ENCODE measurements at places on chromosomes 1 and 21. TPM values are rescaled to one million over a fixed set of nuclear protein-coding genes. Genes with fewer than 3 reads are reported as not detected.

The PARS2 gene
- 4.8 TPM for polyA plus RNA-seq

The FMO2 gene
- 0.64 TPM for polyA plus RNA-seq

The POMGNT1 gene
- polyA plus RNA-seq, result 49.9 TPM

The ADAMTS4 gene
- polyA plus RNA-seq, result 12.1 TPM

The SELE gene
- polyA plus RNA-seq, result 0.87 TPM

The S100A7A gene
- polyA plus RNA-seq, result not detected

The SMCP gene
- polyA plus RNA-seq, result not detected

The CACNA1E gene
- 0.29 TPM for polyA plus RNA-seq

The AADACL4 gene
- polyA plus RNA-seq, result not detected

The URB1 gene
- 9.7 TPM for polyA plus RNA-seq

The S100A13 gene
- 85.1 TPM for polyA plus RNA-seq

DNA sequence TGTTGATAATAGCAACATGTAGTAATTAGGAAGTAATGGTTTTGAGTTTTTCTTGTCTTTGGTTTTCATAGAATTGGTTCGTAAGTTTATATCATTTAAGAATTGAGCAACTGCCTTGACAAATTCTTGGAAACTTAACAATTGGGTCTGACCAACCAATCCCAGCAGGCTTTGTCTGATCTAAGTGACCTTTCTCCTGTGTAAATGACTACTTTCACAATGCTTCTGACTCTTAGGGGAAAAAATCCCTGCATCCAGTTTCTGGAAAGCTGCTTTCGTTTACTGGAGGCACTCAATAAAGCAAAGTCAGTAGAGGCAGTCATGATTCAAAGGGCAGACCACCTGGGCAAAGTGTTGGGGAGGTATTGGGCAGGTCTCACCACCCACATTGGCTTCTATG lies 303.6 kb upstream of the FAM78B start:
- no peak overlapping the region for H3K4me3 ChIP-seq
- H3K27ac ChIP-seq, result no peak overlapping the region
- H3K4me1 ChIP-seq, result no peaks in the 10 kb centered on the region
- H3K36me3 ChIP-seq, result no peaks in the 10 kb centered on the region

- DNase-seq, result no peak
- H3K27ac ChIP-seq, result no peak overlapping the region
- H3K36me3 ChIP-seq, result no peaks in the 10 kb centered on the region
Observed at GRCh38 chr21:44589586-44590305, 2.6 kb downstream of the KRTAP10-6 start.

- H3K36me3 ChIP-seq, result no peaks in the 10 kb centered on the region
- no peak overlapping the region for H3K27ac ChIP-seq
- no peak for DNase-seq
- no peaks in the 10 kb centered on the region for H3K27me3 ChIP-seq
- no peak overlapping the region for H3K4me3 ChIP-seq
- H3K4me1 ChIP-seq, result no peaks in the 10 kb centered on the region
Observed at GRCh38 chr1:89536555-89537341, 12.1 kb downstream of the LRRC8B start.

DNA sequence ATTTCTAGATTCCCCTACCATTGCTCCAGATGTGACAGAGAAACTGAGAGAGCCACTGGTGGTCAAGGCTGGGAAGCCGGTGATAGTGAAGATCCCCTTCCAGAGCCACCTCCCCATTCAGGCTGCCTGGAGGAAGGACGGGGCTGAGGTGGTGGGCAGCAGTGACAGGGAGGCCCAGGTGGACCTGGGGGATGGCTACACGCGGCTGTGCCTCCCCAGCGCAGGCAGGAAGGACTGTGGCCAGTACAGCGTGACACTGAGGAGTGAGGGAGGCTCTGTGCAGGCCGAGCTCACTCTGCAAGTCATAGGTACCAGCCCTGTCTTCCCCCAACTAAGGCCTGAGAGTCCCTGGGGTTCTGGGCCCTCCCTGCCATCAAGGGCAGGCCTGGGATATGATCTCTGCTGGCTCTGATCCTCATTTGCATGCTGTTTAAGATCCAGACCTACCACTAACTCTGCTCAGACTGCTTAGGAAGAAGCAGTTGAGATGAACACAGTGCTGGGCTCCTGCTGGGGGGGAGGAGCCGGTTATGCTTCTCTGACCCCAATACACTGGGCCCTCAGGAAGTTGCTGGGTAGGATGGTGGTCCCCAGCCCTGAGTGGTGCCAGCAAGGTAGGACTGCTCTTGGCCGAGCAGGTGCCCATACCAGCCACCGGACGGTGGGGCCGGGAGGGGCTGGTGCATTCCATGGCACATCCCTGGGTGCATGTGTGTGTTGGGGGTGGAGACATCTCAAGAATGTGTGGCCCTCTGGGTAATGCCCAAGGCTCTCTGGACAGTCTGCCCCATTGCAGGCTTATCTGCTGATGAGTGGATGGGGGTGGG lies 25.1 kb downstream of the IGFN1 start:
- H3K27ac ChIP-seq, result no peak overlapping the region
- H3K4me3 ChIP-seq, result no peak overlapping the region
- no peaks in the 10 kb centered on the region for H3K4me1 ChIP-seq
- H3K27me3 ChIP-seq, result peaks cover 9% of the 10 kb centered on the region
- H3K36me3 ChIP-seq, result no peaks in the 10 kb centered on the region
- no peak for DNase-seq

GRCh38 chr1:9291914-9292360 lies 757 bp upstream of the SPSB1 start:
- peak overlapping the region; percentile 57 for H3K4me3 ChIP-seq
- no peaks in the 10 kb centered on the region for H3K36me3 ChIP-seq
- H3K27ac ChIP-seq, result peak overlapping the region; percentile 94

DNA sequence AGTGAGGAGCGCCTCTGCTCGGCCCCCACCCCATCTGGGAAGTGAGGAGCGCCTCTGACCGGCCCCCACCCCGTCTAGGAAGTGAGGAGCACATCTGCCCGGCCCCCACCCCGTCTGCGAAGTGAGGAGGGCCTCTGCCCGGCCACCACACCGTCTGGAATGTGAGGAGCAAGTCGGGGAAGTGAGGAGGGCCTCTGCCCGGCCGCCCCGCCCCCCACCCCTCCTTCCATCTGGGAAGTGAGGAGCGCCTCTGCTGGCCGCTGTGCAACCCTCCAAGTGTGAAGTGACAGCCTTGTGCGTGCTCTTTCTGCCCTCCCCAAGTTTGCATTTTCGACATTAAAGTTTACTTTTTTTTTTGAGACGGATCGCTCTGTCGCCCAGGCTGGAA lies 5.1 kb upstream of the ZZZ3 start:
- H3K36me3 ChIP-seq, result no peaks in the 10 kb centered on the region
- no peaks in the 10 kb centered on the region for H3K27me3 ChIP-seq
- DNase-seq, result peak; percentile 43
- no peak overlapping the region for H3K27ac ChIP-seq

- H3K4me1 ChIP-seq, result no peaks in the 10 kb centered on the region
- no peaks in the 10 kb centered on the region for H3K36me3 ChIP-seq
- H3K4me3 ChIP-seq, result no peak overlapping the region
- H3K27ac ChIP-seq, result no peak overlapping the region
- no peak for DNase-seq
Observed at GRCh38 chr1:58353168-58353567, 193.4 kb downstream of the OMA1 start.

DNA sequence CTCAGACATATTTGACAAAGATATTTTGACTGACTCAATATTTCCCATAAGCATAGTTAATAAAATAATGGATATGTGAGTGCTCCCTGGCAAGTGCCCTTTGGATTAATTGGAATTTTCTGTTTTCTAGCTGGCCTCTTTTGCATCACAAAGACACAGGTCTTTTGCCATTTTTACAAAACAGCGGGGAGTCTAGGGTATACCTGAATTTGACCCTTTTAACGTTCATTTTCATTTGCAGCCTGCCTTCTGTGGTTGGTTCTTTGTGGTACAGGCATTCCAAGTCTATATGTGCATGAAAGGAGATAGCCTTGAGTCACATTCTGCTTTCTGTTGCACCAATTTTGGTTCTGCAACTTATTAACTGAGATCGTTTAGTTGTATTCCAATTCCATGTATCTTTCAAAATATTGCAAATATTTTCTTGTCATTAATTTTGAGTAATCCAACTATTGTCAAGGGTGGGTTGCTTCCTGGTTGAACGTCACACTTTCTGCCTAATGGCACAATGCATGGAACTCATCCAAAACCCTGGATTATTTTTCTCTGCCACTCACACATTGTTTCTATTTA lies 171.7 kb downstream of the CRB1 start:
- H3K4me1 ChIP-seq, result no peaks in the 10 kb centered on the region
- H3K27ac ChIP-seq, result no peak overlapping the region
- no peak overlapping the region for H3K4me3 ChIP-seq
- DNase-seq, result no peak
- no peaks in the 10 kb centered on the region for H3K27me3 ChIP-seq

DNA sequence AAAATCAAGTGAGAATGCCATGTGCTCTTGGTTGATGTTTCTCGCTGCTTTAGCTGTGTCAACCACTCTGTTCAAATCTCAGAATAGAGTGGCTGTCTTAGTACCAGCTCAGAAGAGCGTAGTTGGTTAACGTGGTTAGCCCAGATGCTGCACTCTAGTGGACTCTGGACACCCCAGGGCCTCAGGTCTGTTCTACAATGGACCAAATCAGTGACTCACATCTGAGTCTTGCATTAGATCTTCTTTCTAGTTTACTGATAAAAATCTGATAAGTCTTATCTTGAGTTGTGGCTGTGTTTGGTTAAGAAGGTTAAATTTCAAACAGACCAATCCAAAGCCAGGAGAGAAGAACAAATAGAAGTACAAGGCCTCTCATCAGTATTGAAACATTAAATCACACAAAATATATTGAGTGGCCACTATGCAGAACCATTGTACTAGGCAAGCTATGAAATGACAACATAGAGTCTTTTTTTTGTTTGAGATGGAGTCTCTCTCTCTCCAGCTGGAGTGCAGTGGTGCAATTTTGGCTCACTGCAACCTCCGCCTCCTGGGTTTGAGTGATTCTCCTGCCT lies 104.1 kb downstream of the NR5A2 start:
- no peaks in the 10 kb centered on the region for H3K27me3 ChIP-seq
- H3K36me3 ChIP-seq, result no peaks in the 10 kb centered on the region
- no peak overlapping the region for H3K4me3 ChIP-seq
- DNase-seq, result no peak
- H3K4me1 ChIP-seq, result no peaks in the 10 kb centered on the region
- no peak overlapping the region for H3K27ac ChIP-seq

GRCh38 chr1:97084546-97084945 lies 363.0 kb downstream of the PTBP2 start:
- H3K27ac ChIP-seq, result no peak overlapping the region
- H3K4me1 ChIP-seq, result no peaks in the 10 kb centered on the region
- no peaks in the 10 kb centered on the region for H3K27me3 ChIP-seq
- DNase-seq, result no peak
- no peak overlapping the region for H3K4me3 ChIP-seq
- no peaks in the 10 kb centered on the region for H3K36me3 ChIP-seq

- no peaks in the 10 kb centered on the region for H3K27me3 ChIP-seq
- H3K4me1 ChIP-seq, result no peaks in the 10 kb centered on the region
Observed at GRCh38 chr1:54652168-54652567, 10.6 kb downstream of the MROH7 start.

- H3K27ac ChIP-seq, result no peak overlapping the region
- H3K27me3 ChIP-seq, result no peaks in the 10 kb centered on the region
- H3K4me3 ChIP-seq, result no peak overlapping the region
- DNase-seq, result peak; percentile 57
- H3K36me3 ChIP-seq, result peaks cover 2% of the 10 kb centered on the region
Observed at GRCh38 chr1:56573311-56573710, 6.1 kb downstream of the PLPP3 start.

GRCh38 chr21:34020005-34020847 lies 53.2 kb upstream of the MRPS6 start:
- peaks cover 10% of the 10 kb centered on the region for H3K4me1 ChIP-seq
- no peak overlapping the region for H3K27ac ChIP-seq
- peak; percentile 38 for DNase-seq
- H3K27me3 ChIP-seq, result no peaks in the 10 kb centered on the region

DNA sequence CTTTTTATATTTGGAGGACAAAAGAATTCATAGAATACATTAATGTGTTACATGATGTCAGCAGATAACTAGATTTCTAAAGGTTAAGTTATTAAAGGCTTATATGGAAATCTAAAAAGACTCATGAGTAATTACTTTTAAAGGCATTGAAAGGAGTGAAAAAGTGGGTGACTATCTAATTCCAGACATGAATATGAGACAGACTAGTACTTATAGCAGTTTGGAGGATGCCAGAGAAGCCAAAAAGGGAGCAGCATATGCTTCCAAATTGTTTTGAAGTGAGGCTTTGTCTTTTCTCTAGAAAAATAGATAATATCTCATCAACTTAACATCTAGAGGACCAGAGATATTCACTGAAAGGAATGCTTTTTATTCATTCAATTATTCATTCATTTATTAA lies 275.5 kb upstream of the CACYBP start:
- no peaks in the 10 kb centered on the region for H3K4me1 ChIP-seq
- H3K27me3 ChIP-seq, result no peaks in the 10 kb centered on the region
- no peaks in the 10 kb centered on the region for H3K36me3 ChIP-seq
- H3K27ac ChIP-seq, result no peak overlapping the region

DNA sequence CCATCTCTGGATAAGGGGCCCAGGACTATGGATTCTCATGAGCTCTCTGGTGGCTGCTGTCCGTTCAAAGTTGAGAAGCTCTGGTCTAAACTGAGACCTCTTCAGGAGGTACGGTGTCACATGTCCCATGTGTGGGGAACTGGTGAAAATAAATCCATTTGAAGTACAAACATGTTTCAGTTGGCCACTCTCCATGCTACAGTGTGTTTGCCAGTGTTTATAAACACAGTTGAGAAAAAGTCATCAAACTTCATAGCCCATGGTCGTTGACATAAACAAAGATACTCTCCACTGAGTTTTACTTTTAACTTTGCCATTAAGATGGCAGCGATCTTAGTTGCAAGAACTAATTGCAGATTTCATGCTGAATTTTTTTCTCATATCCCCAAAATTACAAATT lies 72.8 kb downstream of the PSMG1 start:
- peaks cover 11% of the 10 kb centered on the region for H3K4me1 ChIP-seq
- no peak for DNase-seq
- no peaks in the 10 kb centered on the region for H3K27me3 ChIP-seq
- H3K27ac ChIP-seq, result no peak overlapping the region

- H3K27me3 ChIP-seq, result no peaks in the 10 kb centered on the region
- no peaks in the 10 kb centered on the region for H3K4me1 ChIP-seq
- H3K27ac ChIP-seq, result no peak overlapping the region
- no peaks in the 10 kb centered on the region for H3K36me3 ChIP-seq
Observed at GRCh38 chr1:215640429-215641148, 73.5 kb downstream of the KCTD3 start.

DNA sequence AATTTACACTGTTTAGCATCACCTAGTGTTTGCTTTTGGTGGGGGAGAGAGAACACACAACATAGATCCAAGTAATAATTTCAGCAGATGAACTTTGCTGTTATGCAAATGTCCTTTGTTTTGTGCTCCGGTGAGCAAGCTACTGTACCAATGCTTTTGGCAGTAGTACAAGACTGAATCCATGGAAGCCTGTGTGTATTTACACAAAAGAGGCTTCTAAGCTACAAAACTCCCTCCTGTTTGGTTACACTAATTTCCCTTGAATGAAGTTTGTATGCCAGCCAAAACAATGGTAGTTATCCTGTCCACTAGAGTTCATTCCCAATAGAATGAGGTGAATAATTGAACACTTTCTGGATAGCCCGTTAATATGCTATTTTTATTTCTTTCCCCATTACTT lies 320.5 kb downstream of the KCTD3 start:
- H3K4me3 ChIP-seq, result no peak overlapping the region
- H3K36me3 ChIP-seq, result no peaks in the 10 kb centered on the region
- no peaks in the 10 kb centered on the region for H3K4me1 ChIP-seq
- no peaks in the 10 kb centered on the region for H3K27me3 ChIP-seq
- H3K27ac ChIP-seq, result no peak overlapping the region
